ENCODE measurements at places on chromosomes 11 and 22. TPM values are rescaled to one million over a fixed set of nuclear protein-coding genes. Genes with fewer than 3 reads are reported as not detected.

Gene POLR3H
- 25.5 TPM for total RNA-seq

Gene PKP3
- total RNA-seq, result 0.32 TPM

Gene CDCA5
- total RNA-seq, result 7.1 TPM

Gene SYT7
- under 0.01 TPM for total RNA-seq

Gene RASSF7
- 14.3 TPM for total RNA-seq

Gene BIK
- total RNA-seq, result 1.1 TPM

Gene EIF3D
- 568 TPM for total RNA-seq

Gene CARD16
- total RNA-seq, result 18.8 TPM

Gene MOGAT2
- not detected for total RNA-seq

Gene PDGFB
- 51.0 TPM for total RNA-seq

Gene PATL1
- total RNA-seq, result 2.9 TPM

Gene CARNS1
- total RNA-seq, result 0.32 TPM

Gene GAS2L1
- 16.3 TPM for total RNA-seq

Gene IGF2
- 1.5 TPM for total RNA-seq

Gene TRIM51
- not detected for total RNA-seq

Gene RELA
- 12.7 TPM for total RNA-seq

Gene OR2AG1
- not detected for total RNA-seq

Gene SLC22A12
- not detected for total RNA-seq

Gene RCOR2
- total RNA-seq, result 0.65 TPM

Gene XKR3
- total RNA-seq, result not detected

Gene CBX7
- total RNA-seq, result 1.3 TPM

Gene MS4A6E
- total RNA-seq, result not detected

All from epithelial cell of umbilical artery (primary cell).